GM06990 (cell line): ENCODE measurements at places on chromosomes 3 and 15.

GRCh38 chr3:120147072-120147871 lies 53.0 kb upstream of the GSK3B start:
- no peak for DNase-seq

DNA sequence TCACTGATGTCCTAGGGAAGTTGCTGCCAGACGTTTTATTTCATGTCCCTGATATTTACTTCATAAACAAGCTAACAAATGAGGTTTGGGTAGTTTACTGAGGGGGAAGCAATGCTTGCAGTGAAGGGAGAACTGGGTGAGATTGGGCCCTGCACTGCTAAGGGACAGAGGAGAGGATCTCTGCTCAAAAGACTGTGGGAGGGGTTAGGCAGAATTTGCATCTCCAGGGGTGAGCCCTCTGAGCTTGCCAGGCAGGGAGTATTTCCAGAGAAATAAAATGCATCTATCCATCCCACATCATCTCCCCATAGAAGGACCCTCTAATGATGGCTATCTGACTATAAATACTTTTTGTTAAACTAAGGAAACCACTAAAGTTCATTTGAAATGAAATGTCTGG lies 215.6 kb downstream of the CBLB start:
- no peak for DNase-seq

GRCh38 chr3:151130428-151130827 lies 45.0 kb downstream of the MED12L start:
- no peak for DNase-seq

- no peak for DNase-seq
These were observed 7.5 kb upstream of the PCSK6 start for GRCh38 chr15:101497017-101497416.
